ENCODE measurements at places on chromosomes 1 and 21. TPM values are rescaled to one million over a fixed set of nuclear protein-coding genes. Genes with fewer than 3 reads are reported as not detected.

- DNase-seq: peak; percentile 70
Measured at GRCh38 chr1:145720878-145721671, 1.8 kb downstream of the CD160 start.

- peak; percentile 90 for DNase-seq
Measured at GRCh38 chr1:21022279-21023040, 154.2 kb downstream of the EIF4G3 start.

KLF17 gene
- total RNA-seq: 0.39 TPM

DNA sequence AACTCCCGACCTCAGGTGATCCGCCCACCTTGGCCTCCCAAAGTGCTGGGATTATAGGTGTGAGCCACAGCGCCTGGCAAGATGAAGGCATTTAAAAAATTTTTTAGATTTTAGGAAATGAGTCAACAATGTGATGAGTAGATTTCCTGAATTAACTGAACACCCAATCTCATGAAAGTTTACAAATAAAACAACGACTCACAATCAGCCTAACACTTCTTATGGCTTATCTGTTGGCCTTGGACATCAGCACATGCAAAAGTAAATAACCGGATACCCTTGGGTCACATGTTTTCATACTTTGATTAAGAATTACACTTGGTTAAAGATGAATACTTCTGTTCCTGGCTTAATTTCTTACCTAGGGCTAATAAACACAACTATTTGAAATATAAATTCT, 3.0 kb downstream of the GNG12 start:
- no peak for DNase-seq

- no peak for DNase-seq
Measured at GRCh38 chr1:115951560-115951959, 24.8 kb upstream of the SLC22A15 start.

- no peak for DNase-seq
Measured at GRCh38 chr1:93740601-93741031, 59.0 kb upstream of the BCAR3 start.

DNA sequence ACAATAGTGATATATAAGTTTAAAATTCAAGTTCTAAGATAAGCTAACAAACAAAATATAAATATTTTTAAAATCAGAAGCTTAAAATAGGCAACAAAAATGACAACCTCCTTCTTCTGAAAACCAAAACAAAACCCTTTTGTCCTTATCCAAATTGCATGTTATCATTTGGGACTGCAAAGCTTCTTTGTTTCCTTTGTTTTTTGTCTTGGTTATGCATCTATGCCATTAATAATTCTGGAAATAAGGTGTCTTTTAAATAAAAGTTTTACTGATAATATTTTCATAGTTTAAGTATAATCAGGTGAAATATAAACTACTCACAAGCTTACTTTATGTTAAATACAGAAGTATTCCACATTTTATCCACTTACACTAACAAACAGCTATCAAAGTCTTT, 20.5 kb downstream of the ADSS2 start:
- no peak for DNase-seq

GRCh38 chr1:28196330-28196729, 19.8 kb upstream of the PTAFR start:
- no peak for DNase-seq

RNF187 gene
- 40.0 TPM for total RNA-seq

AADACL3 gene
- not detected for total RNA-seq

DNA sequence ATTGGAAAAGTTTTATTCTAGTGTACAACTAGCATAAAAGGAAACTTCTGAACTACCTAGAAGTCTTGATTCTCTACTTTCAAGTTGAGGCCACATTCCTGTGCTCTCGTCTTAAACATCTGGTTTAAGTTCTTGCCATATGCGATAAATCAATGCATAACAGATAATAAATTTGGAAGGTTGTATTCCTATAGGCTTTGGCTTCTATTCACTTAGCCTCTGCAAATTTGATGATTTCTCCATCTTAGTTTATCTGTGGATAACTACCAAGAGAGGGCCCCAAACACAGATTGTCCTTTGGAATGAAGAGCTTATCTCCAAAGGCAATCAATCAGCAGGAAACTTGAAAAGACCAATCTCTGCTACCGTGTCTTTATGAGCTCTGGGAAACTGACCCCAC, 11.7 kb upstream of the RNF2 start:
- DNase-seq: no peak

DNA sequence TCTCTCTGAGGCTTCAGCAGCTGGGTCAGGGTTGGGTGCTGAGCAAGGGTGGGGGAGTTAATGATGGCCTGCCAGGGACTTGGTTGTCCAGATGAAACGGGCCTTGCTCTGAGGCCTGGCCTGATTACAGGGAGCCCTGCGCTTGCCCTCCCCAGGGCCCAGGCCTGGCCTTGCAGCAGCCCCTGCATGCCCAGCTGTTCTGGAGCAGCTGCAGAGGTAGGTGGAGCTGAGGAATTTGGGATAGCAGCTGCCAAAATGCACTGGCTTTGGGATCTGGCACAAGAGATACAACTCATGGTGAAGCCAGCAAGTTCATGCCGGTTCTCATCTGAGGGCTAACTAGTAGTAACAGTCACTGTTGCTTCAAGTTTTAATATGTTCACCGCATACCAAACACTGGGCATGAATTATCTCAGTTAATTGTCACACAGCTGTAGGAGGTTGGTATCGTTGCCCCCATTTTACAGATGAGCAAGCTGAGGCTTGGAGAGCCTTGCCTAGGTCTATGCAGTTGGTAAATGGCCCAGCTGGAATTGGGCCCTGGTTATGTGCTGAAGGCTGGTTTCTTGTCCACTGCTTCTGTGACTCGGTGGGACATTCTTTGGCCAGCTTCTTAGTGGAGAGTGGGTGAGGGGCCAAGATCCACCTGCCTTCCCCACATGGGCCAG, 7.3 kb upstream of the SERINC2 start:
- DNase-seq: peak; percentile 57

GRCh38 chr1:115678141-115678540, 36.4 kb downstream of the VANGL1 start:
- DNase-seq: no peak

Measured in upper lobe of left lung (tissue), 6 donors.